Large intestine (tissue), 12 donors: ENCODE measurements at places on chromosomes 11 and 22. TPM values are rescaled to one million over a fixed set of nuclear protein-coding genes. Genes with fewer than 3 reads are reported as not detected.

DNA sequence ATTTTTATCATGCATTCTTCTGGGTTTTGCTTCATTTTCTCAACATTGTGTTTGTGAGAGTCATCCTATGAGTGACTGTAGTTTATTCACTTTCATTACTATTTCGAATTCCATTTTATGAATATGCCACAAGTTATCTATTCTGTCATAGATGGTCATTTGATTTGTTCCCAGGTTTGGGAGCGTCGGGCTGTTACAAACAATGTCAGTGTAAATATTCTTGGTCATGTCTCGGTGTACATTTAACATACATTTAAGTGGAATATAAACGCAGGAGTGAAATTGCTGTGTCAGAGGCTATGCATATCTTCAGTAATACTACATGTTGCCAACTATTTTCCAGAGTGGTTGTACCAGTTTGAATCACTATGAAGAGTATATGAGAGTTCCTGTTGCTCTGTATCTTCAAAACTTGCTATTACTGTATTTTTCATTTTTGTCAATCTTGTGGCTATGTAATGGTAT, 2.4 kb downstream of the TRIM44 start:
- no peak overlapping the region for H3K4me3 ChIP-seq
- DNase-seq: no peak
- H3K36me3 ChIP-seq: peaks cover 2% of the 10 kb centered on the region
- no peaks in the 10 kb centered on the region for H3K27me3 ChIP-seq
- H3K27ac ChIP-seq: no peak overlapping the region
- H3K4me1 ChIP-seq: peaks cover 21% of the 10 kb centered on the region

DNA sequence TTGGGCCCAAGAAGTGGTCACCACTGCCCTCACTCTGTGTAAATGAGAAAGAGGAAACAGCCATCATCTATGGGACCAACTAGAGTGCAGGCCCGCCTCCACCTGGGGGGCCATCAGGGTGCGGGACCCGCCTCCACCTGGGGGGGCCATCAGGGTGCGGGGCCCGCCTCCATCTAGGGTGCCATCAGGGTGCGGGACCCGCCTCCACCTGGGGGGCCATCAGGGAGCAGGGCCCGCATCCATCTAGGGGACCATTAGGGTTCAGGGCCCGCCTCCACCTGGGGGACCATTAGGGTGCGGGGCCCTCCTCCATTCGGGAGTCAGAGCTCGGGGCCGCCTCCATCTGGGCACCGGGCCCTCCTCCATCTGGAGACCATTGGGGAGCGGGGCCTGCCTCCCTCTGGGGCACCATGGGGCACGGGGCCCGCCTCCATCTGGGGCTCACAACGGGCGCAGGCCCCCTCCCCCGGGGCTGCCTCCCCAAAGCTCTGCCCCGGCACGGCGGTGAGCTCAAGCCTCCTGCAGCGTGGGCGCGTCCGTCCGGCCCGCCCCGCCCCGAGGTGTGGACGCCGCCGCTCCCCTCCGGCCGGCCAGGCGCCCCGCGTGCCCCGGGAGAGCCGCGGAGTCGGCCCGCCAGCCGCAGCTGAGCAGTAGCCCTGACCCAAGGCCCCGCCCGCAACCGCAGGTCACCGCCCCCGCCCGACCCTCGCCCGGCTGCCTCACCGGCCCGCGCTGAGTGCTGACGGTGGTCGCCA, 512 bp downstream of the TOLLIP start:
- H3K27ac ChIP-seq: peak overlapping the region; percentile 26
- peaks cover 48% of the 10 kb centered on the region for H3K4me1 ChIP-seq
- H3K36me3 ChIP-seq: peaks cover 9% of the 10 kb centered on the region
- no peaks in the 10 kb centered on the region for H3K27me3 ChIP-seq

- H3K36me3 ChIP-seq: no peaks in the 10 kb centered on the region
- H3K27me3 ChIP-seq: no peaks in the 10 kb centered on the region
- H3K4me1 ChIP-seq: peaks cover 11% of the 10 kb centered on the region
- no peak overlapping the region for H3K4me3 ChIP-seq
Measured at GRCh38 chr22:35894937-35895708, 133.5 kb downstream of the RBFOX2 start.

GRCh38 chr11:117945047-117945810, 16.0 kb upstream of the TMPRSS13 start:
- H3K27me3 ChIP-seq: no peaks in the 10 kb centered on the region
- no peaks in the 10 kb centered on the region for H3K36me3 ChIP-seq
- H3K27ac ChIP-seq: no peak overlapping the region
- H3K4me1 ChIP-seq: peaks cover 10% of the 10 kb centered on the region
- H3K4me3 ChIP-seq: no peak overlapping the region

DNA sequence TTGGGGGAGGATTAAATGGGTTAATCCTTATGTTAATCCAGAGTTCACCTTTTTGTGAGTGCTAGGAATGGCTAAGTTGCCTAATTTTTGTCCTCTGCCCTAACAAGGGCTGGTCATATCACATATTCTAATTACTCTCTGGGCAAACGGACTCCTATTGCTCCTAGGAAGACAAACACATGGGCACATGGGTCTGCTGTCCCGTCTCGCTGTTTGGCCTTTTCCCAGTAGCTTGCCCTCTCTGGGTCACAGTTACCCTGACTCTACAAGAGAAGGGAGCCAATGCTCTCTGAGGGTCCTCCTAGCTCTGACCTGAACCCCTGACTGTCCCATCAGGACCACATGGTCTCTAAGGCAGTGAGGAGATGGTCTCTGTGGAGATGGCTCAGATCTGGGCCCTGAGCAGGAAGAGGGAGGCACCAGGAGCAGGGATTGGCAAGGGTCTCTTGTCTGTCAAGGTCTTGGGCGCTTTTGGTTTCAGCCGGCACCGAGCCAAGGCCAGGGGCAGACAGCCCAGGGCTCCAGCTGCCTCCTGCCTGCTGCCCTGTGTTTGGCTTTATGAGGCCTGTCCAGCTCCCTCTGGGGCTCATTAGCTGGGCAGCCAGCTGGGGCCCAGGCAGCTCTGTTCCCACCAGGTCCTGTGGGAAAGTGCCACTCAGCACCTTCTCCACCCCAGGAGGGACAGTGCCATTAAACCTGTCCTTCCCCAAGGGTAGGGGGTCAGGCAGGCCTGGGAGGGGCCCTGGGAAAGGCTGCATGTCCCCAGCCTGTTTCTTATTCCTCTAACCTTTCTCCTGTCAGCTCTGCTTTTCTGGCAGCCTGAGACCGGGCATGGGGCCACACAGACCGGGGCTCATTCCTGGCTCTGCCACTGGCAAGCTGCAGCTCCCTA, 559.9 kb downstream of the MN1 start:
- peak overlapping the region; percentile 19 for H3K27ac ChIP-seq
- no peaks in the 10 kb centered on the region for H3K36me3 ChIP-seq
- H3K27me3 ChIP-seq: no peaks in the 10 kb centered on the region
- H3K4me1 ChIP-seq: peaks cover 37% of the 10 kb centered on the region

DNA sequence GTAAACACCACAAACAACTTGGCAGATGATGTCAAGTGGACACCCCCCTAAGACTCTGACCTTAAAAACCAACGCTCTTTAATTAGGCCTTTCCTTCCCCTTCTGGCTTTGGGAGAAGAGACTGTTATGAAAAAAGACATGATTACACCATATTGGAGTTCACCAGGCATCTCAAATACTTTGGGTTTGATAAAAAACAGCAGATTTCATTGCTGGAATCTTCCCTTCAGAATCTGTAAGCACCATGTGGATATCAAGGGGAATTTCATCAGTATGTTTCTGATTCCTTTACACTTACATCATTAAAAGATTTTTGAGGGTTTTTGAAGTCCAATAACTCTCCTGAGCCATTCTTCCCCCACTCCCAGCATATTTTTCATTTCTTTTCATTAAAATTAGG, 85.6 kb downstream of the KIRREL3 start:
- H3K27me3 ChIP-seq: no peaks in the 10 kb centered on the region
- no peak for DNase-seq
- H3K36me3 ChIP-seq: no peaks in the 10 kb centered on the region
- no peak overlapping the region for H3K4me3 ChIP-seq
- no peak overlapping the region for H3K27ac ChIP-seq

DNA sequence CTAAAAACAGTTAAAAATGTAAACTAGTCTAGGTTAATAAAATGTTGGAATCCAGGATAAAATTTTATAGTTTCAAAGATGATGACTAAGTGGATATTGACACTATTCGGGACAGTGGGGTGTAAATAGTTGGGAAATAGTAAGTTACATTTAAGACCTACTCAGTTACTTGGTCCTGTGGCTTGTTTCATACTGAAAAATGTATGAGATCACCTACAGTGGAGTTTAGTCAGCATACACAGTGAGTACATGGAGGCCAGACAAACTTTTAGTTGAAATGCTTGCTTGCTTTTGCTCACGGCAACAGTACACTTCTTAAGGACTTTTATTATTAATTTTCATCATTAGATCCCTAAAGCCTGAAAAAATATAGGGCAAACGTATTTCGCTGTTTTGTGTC, 16.1 kb downstream of the TRIM22 start:
- H3K27me3 ChIP-seq: no peaks in the 10 kb centered on the region
- H3K36me3 ChIP-seq: no peaks in the 10 kb centered on the region
- no peak overlapping the region for H3K27ac ChIP-seq
- no peak for DNase-seq
- no peaks in the 10 kb centered on the region for H3K4me1 ChIP-seq

GRCh38 chr11:66969584-66970225, 5.4 kb upstream of the C11orf86 start:
- peak overlapping the region; percentile 90 for H3K27ac ChIP-seq
- DNase-seq: no peak
- no peak overlapping the region for H3K4me3 ChIP-seq
- H3K27me3 ChIP-seq: no peaks in the 10 kb centered on the region
- H3K36me3 ChIP-seq: no peaks in the 10 kb centered on the region

DNA sequence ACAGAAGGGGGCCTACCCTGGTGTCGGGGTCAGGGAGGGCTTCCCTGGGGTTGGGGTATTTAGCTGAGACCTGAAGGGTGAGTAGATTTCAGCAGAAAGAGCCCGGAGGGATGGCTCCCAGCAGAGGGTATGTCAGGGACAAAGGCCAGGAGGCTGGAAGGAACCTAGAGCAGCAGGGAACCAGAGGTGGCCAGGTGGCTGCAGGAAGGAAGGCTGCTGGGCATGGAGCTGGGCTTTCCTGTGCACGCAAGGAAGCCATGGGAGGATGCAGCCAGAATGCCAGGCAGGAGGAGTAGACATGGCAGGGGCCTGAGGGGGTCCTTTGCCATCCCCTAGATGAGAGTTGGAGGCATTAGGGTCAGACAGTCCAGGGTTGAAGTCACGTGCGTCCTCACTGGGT, 27.4 kb upstream of the RELT start:
- H3K4me3 ChIP-seq: no peak overlapping the region
- no peaks in the 10 kb centered on the region for H3K4me1 ChIP-seq
- no peaks in the 10 kb centered on the region for H3K27me3 ChIP-seq
- DNase-seq: no peak
- no peak overlapping the region for H3K27ac ChIP-seq

DNA sequence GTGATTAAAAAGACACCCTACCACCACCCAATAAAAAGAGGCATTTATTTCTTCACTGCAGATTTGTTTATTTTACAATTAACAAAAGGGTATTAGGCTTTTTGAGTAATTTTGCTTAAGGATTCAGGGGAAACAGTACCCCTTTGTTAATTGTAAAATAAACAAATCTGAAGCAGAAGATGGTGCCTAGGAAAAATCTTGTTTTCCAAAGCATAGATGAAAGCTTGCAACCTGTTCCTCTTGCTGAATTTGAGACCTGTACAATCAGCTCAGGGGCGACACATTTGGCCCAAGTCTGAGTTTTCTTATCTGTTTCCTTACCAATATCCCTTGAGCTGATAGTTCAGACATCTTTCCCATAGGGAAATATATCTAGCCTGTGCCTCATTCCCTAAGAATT, 171.9 kb downstream of the GRIA4 start:
- no peak for DNase-seq
- no peaks in the 10 kb centered on the region for H3K27me3 ChIP-seq
- H3K36me3 ChIP-seq: no peaks in the 10 kb centered on the region
- H3K4me3 ChIP-seq: no peak overlapping the region
- H3K27ac ChIP-seq: no peak overlapping the region

GRCh38 chr11:88377144-88377543, 39.6 kb upstream of the CTSC start:
- no peak overlapping the region for H3K4me3 ChIP-seq
- H3K4me1 ChIP-seq: no peaks in the 10 kb centered on the region
- no peaks in the 10 kb centered on the region for H3K36me3 ChIP-seq
- H3K27ac ChIP-seq: no peak overlapping the region
- DNase-seq: no peak

DNA sequence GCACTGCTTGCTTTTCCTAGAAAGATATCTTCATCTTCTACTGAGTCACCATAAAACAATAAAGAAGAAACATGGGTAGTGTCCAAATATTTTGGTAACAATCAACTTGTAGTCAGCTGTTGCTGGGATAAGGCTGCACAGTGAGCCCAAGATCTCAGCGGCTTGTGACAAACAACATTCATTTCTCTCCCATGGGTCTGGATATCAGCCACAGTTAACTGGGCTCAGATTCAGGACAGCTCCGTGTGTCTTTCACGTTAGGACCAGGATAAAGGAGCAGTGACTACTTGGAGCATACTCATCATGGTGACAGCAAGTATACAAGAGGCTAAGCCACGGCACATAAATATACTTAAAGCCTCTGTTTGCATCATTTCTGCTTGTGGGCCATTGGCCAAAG, 27.9 kb upstream of the GRK3 start:
- H3K4me3 ChIP-seq: no peak overlapping the region
- DNase-seq: no peak
- H3K4me1 ChIP-seq: peaks cover 9% of the 10 kb centered on the region
- no peaks in the 10 kb centered on the region for H3K36me3 ChIP-seq

DNA sequence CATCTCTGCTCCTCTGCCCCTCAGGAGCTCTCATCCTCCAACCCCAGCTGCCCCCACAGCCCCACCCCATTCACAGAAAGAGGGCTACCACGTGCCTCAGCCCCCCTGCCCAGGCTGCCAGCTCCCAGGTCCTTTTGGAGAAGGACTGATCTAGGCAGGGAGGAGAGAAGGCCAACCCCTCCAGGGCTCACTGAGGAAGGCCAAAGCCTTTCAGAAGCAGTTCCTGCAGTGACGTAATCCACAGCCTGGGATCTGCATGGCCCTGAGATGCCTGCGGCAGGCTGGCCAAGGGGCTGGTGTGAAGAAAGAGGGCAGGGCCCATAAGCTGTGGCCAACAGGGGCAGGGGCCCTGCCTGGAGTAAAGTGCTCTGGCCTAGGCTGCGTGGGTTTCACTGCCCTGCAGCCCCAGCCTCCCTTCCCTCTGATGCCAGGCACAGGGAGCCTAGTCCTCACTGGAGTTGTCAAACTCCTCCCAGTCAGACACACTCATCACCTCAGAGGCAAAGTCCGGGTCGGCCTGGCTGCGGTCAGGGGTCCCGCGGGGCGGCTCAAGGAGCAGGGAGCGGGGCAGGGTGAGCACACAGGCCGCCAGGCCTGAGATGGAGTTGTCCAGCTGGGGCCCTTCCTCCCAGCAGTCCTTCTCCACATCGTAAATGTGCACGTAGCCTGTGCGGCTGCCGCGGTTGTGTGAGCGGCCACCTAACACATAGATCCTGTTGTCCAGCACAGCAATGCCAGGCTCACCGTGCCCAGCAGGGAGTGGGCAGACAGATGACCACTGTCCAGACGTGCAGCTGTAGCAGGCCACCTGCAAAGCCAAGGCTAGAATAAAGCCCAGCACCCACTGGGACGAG, 4.2 kb upstream of the SCARF2 start:
- H3K36me3 ChIP-seq: peaks cover 22% of the 10 kb centered on the region
- H3K4me1 ChIP-seq: peaks cover 3% of the 10 kb centered on the region
- H3K4me3 ChIP-seq: no peak overlapping the region

The IGSF9B gene
- polyA plus RNA-seq: 9.0 TPM

The DENND5A gene
- 28.5 TPM for polyA plus RNA-seq

The NLRP10 gene
- not detected for polyA plus RNA-seq

The KRTAP5-1 gene
- 3.0 TPM for polyA plus RNA-seq

The CNTF gene
- 1.4 TPM for polyA plus RNA-seq

The KCNQ1 gene
- 19.5 TPM for polyA plus RNA-seq

The FZD4 gene
- 7.2 TPM for polyA plus RNA-seq

The SPI1 gene
- 10.2 TPM for polyA plus RNA-seq

The RASSF10 gene
- 3.6 TPM for polyA plus RNA-seq

The TEX54 gene
- polyA plus RNA-seq: 0.76 TPM
